ENCODE measurements at places on chromosomes 4 and X. TPM values are rescaled to one million over a fixed set of nuclear protein-coding genes. Genes with fewer than 3 reads are reported as not detected.

Gene SPP1
- total RNA-seq: 15.5 TPM

- no peak for DNase-seq
These were observed 125.8 kb upstream of the STX18 start for GRCh38 chr4:4667622-4668081.

GRCh38 chrX:21781525-21781924, 23.6 kb upstream of the SMPX start:
- no peak for DNase-seq

Gene UGT2B11
- not detected for total RNA-seq

Gene KIAA1210
- total RNA-seq: not detected

Gene INTS6L
- 46.0 TPM for total RNA-seq

- no peak for DNase-seq
These were observed 88.3 kb downstream of the CLCN4 start for GRCh38 chrX:10244915-10245622.

DNA sequence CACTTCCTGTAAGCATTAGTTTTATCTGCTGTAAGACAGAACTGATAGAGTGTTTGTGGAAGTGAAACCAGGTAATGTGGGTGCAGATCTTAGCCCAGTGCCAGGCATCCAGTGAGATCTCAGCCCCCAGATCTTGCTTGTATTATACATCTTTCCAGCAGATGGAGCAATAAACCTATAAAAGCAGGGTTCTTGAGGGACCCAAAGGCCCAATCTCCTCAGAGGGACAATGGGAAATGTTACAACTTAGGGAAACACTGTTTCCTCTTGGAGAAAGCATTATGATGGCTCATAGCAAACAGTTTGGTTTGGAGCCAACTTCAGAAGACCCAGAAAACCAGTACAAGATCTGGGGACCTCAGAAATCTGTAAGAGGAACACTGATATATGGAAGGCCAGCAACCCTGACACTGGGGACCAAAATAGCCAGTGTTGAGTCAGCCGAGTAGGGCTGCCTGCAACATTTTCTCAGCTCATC, 206.3 kb downstream of the SLC7A11 start:
- no peak for DNase-seq

Gene ATOH1
- not detected for total RNA-seq

Gene RASSF6
- total RNA-seq: 0.81 TPM

GRCh38 chr4:6222761-6223292, 22.5 kb upstream of the JAKMIP1 start:
- no peak for DNase-seq

DNA sequence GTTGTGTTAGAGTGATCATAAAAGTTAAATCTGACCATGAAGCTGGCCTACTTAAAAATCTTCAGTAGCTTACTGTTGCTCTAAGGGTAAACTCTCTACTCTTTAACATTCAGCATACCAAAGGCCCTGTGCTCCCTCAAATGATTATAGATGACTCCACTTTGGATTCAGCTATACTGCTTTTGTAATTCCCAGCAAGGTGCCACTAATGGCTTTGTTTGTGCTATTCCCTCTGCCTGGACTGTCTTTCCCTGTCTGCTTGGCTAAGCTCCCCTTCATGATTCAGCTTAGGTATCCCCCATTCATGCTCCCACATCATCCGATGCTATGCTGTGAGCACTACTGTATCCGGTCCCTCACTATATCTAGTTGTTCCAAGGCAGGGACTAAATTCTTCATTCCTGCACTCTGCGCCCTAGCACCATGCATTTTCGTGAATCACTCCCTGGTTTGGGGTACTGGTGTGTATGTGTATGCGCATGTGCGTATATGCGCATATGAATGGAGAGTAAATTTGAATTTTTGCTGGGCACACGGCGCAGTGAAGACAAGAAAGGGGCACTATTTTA, 453 bp upstream of the PBDC1 start:
- DNase-seq: no peak

Gene OPHN1
- 0.23 TPM for total RNA-seq
